ENCODE measurements at places on chromosomes 2 and 18.

GRCh38 chr2:46954951-46955571, 39.5 kb upstream of the MCFD2 start:
- peak; percentile 68 for DNase-seq

GRCh38 chr2:54720563-54720962, 2.9 kb upstream of the EML6 start:
- DNase-seq, result no peak

GRCh38 chr2:141889788-141890187, 241.0 kb downstream of the LRP1B start:
- no peak for DNase-seq

DNA sequence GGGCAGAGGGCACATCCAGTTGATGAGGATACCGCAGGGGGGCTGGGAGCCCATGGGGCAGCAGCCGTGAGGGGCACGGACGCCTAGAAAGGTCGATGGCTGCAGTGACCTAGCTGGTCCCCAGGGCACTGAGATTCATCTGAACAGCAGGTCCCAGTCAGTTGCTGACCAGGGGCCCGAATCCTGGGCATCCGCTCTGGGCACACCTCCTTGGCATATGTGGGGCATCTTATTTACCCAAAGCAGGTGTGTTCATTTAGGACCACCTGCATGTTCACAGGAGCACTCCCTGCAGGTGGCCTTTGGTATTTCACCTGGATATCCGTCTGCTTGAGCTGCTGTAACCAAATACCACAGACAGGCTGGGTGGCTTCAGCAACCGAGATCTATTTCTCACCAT, 72.0 kb upstream of the ODC1 start:
- DNase-seq, result no peak

DNA sequence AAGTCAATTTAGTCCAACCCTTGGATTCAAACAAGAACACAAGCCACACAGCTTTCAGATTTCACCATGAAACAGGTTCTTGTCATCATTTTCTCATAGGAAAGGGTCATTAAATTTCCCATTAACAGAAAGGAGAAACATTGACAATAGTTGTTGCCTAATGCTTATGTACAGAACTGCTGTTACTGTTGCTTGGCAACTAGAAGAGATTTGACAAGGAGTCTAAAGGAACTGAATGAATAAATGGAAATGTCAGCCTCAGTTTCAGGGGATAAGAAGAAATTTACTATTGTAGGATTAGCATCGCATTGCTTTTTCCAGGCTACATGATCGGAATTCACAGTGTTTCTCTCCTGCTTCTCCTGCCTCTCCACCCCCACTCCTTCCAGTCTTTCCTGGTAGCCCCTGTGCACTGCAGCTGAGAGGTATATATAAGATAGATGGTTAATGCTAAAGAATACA, 90.3 kb downstream of the SPATS2L start:
- no peak for DNase-seq

GRCh38 chr2:169225906-169226305, 136.4 kb downstream of the LRP2 start:
- DNase-seq, result no peak

DNA sequence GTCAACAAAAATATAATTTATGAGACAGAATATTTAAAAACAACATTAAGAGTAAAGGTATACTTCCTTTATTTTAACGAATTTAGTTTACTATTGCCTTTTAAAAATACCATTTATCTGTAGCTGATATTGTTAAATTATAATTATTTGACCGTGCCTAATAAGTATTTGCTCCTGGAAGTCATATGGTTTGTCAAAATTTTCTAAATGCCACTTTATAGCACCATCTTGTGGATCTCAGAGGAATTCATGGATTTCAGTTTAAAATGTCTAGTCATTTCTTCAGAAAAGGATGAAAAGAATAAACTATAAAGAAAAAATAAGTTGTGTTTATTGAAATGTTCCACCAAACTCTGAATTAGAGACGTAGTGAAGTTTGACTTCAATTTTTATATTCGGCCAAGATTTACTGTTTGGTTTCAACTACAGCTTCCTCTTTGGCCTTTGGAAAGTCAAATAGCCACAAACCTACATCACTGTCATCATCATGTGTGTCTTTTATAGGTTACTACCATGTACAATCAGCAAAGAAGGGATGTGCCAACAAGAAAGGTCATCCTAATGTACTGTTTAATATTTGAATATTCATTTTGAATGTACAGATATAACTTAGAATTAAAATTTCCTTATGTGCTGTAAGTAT, 10.3 kb upstream of the FTCDNL1 start:
- DNase-seq, result no peak

DNA sequence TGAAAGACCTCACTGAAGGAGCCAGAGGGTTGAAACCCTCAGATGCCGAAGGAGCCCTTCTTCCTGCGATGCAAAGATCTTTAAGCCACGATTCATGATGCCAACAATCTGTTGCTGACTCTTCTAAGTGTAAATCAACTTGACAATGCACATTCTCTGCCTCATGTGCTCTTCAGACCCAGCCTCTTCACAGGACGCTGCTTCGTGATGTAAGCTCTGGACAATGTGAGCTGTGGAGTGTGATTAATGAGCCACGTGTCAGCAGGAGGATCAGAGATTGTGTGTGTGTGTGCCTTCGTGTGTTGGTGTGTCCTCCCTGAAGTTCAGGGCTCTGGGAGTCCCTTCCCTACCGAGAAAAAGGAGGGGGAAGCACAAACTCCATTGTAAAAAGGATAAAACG, 26.5 kb upstream of the TWIST2 start:
- DNase-seq, result no peak

DNA sequence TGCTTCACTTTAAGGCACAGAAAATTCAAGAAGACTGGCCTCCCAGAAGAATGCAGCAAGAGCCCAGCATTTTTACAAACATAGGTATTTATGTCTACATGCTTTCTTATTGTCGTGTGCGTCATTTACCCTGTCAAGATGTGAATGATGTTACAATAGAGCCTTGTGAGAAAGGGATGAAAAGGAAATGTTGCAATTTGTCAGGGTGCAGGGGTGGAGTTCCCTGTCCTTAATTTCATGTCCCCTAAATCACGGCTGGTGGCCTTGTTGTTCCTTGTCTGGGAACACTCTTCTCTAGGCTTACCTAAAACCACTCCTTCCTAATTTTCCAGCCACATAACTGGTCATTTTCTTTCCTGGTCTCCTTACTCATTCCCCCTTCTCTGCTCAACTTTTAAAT, 194.2 kb downstream of the TXNL1 start:
- no peak for DNase-seq

DNA sequence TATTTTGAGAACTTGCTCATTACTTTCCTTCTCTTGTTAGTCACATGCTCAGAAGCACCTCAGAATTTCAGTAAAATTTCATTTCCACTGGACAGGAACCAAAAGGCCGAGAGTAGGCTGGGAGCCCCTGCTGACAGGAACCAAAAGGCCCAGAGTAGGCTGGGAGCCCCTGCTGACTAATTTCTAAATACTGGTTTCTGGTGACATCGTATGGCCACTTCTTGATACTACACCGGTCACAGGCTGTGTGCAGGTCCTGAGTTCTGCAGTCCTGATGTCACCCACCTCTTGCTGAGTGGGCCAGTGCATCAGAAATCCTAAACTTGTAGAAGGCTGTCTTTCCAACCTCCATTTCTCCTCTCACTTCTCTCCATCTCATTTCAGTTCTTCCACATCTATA, 17.7 kb upstream of the EN1 start:
- DNase-seq, result no peak
